Left ventricle myocardium superior (tissue), 1 donor: ENCODE measurements at places on chromosomes 4 and X. TPM values are rescaled to one million over a fixed set of nuclear protein-coding genes. Genes with fewer than 3 reads are reported as not detected.

GRCh38 chrX:120664081-120664480, 34.2 kb upstream of the C1GALT1C1 start:
- no peak for DNase-seq

- peak; percentile 40 for DNase-seq
Observed at GRCh38 chrX:33211356-33212260, at the start of gene DMD. DMD (minus strand) TSS chrX:33211549; CDS start chrX:33211312, 237 bp downstream.

GRCh38 chrX:69150281-69150960, 14.8 kb downstream of the PJA1 start:
- DNase-seq, result no peak

- DNase-seq, result no peak
Observed at GRCh38 chr4:25564836-25565235, 90.8 kb upstream of the SLC34A2 start.

GRCh38 chr4:173088144-173088543, 80.5 kb upstream of the GALNT7 start:
- DNase-seq, result no peak

DNA sequence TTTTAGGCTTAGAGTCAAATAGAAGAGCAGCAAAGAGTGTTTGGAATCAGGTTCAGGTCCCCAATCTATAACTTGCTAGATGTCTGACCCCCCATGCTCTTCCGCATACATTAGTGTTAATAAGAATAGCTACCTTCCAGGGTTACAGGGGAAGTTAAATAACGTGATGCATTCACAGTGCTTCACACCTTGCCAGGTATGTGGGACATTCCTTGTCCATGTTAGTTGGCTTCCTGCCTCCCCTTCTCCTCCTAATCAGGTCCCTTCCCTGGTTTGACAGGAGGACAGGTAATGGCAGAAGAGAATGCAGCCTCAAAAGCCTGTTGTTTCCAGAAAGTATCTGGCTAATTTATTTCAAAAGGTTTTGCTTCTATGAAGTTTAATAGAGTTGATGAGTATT, 248.7 kb downstream of the MID1IP1 start:
- DNase-seq, result no peak

DNA sequence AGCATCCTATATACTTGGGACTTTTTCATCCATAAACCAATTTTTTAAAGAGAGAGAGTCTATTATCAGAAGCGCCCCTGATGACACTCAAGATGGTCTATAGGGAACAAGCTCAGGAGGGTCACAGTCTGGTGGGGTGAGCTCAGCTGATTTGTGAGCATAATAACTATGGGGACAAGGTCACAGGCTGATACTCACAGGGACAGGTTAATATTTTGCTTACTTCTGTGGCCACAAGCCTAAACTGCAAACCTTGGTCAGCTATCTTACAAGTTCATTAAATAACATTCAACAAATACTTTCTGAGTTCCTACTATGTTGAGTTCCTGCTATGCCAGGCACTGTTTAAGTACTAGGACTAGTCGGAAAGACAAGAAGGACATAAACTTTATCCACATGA, 10.2 kb upstream of the CCDC149 start:
- no peak for DNase-seq

- DNase-seq, result no peak
Observed at GRCh38 chrX:24167719-24168472, 18.4 kb downstream of the ZFX start.

- no peak for DNase-seq
Observed at GRCh38 chrX:113048480-113048879, 207.8 kb upstream of the AMOT start.

DNA sequence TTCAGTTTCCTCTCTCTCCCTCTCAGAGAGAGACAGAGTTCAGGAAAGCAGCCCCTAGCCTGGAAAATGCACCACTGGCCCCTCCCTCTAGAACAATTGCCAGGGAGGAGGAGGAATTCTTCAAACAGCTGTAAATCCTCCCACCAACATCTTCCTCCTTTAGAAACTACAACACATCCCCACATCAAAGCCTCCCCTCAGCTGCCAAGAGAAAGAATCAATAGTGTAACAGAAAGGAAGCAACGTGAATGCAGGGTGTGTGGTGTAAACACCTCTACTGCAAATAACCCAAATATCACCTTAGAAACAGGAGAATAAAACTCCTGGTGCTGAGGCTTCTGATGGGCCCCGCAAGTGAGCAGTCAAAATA, 249.9 kb upstream of the GATB start:
- DNase-seq, result no peak

DNA sequence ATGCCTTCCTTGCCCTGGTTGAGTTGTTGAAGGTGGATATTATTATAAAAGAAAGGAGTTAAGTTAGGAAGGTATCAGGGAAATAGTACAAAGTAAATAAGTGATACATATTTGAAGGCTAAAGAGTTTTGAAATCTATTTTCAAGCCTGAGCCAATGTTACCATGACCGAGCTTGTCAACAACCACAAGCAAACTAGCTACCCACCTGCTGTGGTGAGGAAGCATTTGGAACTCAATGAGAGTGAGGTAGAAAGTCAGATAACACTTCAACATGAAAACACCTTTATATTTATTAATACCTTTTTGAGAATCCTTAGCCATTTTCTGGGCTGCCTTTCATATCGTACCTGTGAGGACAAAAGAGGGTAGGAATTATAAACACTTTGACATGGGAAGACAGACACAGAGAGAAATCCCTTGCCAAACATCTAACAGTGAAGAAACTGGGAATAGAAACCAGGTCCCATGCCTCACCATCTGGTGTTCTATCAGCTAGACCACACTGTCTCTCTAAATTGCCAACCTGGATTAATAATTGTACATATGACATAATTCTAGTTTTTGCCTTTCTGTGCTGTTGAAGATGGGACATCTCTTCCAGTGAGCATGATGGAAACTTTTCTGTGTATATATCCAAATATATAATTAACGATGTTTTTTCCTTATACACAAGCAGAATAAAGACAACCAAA, 606.4 kb upstream of the NR3C2 start:
- no peak for DNase-seq

DNA sequence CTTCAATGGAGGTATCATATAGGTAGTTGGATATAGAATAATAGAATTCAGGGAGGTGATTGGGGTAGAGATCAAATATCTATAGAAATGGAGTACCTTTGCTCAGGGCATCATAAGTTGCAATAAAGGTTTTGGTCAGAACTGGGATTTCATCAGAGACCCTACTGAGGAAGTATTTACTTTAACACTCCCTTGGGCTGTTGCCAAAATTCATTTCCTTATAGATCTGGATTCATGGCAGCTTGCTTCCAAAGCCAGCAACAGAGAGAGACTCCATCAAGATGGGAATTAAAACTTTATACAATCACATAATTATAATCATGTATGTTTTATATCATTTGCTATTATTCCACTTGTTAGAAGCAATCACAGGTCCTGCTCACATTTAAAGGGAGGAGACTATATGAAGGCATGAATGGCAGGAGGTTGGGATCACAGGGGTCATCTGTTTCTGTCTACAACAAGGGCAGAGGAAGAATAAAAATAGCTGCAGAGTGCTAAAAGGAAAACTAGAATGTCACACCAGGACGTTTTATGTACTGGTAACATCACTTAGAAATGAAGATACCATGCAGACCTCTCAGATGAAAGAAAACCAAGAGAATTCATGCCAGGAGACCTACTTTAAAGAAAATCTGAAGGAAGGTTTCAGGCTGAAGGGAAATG, 902.1 kb upstream of the LCORL start:
- no peak for DNase-seq

The SLC10A6 gene
- 0.82 TPM for total RNA-seq

The USP26 gene
- not detected for total RNA-seq

The GCNA gene
- 1.5 TPM for total RNA-seq
